IMR-90 (cell line): ENCODE measurements at places on chromosomes 6 and 20.

DNA sequence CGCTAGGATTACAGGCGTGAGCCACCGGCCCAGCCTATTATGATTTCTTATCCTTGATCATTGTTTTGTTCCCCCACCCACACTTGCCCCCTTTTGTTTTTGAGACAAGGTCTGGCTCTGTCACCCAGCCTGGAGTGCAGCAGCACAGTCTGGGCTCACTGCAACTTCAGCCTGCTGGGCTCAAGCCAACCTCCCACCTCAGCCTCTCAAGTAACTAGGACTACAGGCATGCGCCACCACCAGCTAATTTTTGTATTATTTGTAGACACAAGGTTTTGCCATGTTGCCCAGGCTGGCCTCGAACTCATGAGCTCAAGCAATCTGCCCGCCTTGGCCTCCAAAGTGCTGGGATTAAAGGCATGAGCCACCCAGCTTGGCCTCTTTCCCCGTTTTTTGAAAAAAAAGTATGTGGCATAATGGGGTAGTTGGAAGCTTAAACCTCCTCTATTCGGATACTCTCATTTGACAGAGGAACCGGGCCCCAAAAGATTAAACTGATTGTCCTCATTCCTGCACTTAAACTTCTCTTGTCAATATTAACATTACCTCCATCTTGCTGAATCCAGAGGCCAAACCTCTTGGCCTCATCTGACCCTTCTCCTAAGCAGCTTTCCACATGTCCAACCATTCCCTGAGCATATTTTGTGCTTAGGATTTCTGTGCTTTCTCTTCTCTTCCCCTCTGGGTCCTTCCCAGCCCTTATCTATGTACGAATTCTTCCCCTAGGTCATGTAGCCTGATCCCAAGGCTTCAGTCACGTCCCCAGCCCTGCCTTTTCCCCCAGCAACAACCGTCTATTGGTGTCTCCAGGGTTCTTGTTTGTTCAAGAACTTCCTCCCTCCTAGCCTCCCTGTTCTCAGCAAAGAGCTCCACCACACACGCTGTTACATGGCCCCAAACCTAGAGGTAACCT, 6.1 kb upstream of the EZR start:
- no peak for DNase-seq

- DNase-seq, result peak; percentile 44
These were observed 72.7 kb downstream of the PRDM1 start for GRCh38 chr6:106158816-106159215.

DNA sequence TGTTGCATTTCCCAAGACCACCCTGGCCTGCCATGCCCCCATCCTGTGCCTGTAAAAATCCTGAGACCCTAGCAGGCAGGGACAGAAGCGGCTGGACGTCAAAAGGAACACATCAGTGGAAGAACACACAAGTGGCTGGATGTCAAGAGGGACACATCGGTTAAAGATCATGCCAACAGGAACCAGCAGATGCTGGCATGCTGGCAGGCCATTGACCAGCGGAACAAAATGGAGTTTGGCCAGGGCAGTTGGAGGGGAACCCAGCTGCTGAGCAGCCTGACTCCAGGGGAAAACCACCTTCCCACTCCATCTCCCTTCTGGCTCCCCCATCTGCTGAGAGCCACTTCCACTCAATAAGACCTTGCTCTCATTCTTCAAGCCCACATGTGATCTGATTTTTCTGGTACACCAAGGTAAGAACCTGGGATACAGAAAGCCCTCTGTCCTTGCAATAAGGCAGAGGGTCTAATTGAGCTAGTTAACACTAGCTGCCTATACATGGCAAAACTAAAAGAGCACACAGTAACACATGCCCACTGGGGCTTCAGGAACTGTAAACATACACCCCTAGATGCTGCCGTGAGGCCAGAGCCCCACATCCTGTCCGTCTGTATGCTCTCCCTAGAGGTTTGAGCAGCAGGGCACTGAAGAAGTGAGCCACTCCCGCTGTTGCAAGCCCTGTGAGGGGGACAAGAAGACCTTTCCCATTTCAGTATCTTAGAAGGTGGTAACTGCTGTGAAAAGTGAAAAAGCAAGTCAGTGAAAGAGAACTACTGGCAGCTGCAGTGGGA, 4.2 kb upstream of the TSBP1 start:
- DNase-seq, result no peak

DNA sequence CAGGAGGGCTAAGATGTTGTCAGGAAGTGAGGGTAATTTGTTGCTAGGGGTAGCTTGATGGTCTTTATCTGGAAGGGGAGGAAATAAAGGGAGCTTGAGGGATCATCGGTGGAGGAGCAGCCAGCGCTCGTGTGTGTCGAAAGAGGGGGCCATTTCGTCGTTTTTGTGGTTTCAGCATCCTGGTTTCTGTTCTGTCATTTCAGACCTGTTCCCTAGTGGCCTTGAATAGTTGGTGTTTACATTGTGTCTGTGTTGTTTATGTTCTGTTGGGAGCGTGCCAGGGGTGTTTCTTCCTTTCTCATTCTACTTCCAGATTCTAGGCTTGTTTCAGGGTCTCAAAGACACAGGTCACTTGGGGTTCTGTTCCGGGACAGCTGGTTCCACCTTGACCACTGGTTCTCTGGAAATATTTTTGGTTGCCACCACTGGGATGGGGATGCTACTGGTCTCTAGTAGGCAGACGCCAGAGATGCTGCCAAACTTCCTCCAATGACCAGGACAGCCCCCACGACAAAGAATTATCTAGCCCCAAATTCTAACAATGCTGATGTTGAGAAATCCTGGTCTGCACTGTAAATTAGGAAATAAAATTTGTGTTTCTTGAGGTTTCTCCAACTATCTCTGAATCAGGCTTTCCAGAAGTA, 113.9 kb upstream of the NAA20 start:
- peak; percentile 76 for DNase-seq

DNA sequence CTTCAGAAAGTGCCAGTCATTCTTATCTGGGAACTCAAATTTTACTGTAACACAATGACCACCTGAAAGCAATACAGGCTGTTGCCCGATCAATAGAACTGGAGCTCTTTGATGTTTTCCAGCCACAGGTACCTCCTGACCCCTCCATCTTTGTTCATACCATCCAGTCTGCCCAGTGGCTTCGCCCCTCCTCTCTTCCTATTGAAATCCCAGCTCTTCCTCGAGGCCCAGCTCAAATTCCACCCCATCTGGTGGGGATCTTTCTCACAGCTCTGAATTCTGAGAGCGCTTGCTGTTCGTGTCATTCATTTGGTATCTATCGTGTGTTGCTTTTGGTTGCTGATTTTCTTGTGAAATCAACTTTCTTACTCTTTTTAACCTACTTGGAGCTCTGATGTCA, 87.9 kb upstream of the CNKSR3 start:
- DNase-seq, result no peak

DNA sequence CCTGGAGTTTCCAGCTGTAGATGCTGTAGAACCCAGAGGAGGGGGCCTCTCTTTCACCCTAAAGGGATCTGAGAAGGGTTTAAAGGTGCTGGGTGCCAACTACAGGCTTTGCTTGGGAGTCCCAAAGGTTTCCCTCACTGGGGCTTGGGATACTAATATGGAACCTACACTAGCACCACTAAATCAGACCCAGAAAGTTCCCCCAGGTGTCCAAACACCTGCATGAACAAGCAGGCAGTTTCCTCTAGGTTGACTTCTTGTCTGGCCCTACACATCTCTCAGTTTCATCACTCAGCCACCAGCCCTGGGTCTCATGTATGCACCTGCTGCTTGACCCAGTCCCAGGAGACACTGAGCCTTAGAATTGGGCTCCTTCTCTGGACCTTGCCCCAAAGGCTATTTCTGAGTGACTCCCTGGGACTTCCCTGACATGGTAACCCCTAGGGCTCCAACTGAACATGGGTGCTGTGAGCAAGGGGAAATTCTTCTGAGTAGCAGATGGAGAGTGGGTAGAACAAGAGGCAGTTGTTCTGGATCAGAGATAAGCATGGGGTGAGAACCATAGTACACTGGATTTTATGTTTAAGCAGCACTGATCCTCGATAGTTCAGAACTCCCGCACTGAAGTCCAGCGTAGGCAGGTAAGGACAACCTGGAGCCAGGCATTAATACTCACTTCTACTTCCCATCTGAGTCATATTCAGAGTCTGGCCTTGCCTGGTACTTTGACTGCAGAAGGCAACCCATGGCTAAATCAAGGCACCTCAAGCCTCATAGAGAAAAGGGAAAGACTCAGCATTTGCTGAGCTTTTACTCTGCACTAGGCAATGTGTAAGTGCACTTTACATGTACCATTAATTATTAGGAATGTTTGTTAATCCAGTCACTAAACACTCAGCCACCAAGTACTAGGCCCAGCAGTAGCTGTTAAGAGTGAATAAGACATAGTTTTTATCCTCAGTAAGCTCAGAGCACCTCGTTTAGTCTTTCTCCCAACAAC, 16.8 kb downstream of the BCL2L1 start:
- no peak for DNase-seq

DNA sequence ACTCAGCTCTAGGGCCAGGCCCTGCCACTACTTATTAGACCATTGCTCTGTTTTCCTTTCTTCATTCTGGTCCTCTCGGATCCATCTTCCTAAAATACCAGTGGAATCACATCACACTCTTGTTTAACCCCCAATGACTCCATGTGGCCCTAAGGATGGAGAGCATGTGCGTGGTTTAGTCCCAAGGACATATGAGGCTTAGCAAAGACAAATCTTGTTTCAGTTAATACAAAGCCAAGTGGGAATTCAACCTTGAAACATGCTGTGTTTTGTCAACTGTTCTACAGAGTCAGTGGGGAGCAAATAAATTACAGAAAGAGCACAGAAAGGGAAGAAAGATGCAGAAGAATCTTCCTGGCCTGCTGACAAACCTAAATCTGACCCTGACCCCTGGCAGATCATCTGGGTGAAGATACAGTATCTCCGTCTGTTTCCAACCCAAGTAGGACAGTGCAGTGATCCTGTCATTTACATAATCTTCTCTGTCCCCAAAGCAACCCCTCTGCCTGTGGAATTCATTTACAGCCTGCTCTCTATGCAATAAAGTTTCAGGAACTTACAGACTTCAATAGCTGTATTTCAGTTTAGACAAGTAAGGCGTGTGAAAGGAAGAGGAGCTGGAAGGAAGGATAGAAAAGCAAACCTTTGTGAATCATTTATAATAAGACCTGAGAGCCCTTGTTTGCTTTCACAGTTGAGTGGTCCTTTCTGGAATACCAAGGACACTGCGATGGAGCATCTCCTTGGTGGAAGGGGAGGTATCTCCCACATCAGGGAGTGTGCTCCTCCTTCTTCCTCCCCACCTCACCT, 144.0 kb downstream of the THBS2 start:
- DNase-seq, result no peak

DNA sequence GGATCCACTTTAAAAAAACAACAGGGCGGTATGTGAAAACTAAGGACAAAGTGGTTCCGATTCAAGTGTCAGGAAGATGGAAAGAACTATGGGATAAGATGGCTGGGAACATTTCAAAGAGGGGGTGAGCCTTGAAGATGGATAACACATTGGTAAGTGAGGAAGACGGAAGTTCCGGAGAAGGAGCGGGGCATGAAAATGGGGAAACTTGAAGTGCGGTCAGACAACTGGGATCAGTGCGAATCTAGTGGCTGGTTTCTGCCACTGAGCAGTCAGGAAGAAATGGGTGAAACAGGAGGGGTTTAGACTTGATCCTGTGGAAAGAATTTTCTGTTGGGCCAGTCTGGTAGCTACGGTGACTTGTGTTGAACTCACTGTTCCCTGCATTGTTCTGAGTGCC, 1.2 kb downstream of the NAA20 start:
- DNase-seq, result no peak

DNA sequence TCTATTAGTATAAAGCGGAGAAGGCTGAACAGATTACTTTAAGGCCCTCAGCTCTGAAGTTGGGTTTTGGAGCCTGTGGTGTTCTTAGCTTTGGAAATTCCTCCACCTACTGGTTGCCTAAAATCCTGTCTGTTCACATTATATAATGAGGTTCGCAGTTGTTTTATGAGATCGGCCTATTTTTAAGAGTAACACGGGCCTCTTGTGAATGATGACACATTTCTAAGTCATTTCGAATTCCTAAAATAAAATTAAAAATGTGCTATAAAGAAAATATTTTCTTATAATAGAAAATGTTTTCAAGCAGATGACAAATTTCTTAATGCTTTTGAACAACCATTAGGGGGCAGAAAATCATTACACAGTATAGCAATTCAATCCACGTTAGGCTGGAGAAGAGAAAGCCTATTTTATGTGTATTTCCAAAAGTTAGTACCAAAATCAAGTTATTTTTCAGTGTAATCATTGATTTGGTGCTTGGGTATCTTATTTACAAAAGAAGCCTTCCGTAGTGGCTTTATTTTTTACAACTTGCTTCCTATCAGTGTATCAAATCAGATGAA, 15.8 kb upstream of the FAM8A1 start:
- peak; percentile 86 for DNase-seq

- DNase-seq, result no peak
These were observed 178.7 kb downstream of the OTOR start for GRCh38 chr20:16926626-16927430.

GRCh38 chr6:30480536-30481156, 8.7 kb upstream of the HLA-E start:
- DNase-seq, result no peak

DNA sequence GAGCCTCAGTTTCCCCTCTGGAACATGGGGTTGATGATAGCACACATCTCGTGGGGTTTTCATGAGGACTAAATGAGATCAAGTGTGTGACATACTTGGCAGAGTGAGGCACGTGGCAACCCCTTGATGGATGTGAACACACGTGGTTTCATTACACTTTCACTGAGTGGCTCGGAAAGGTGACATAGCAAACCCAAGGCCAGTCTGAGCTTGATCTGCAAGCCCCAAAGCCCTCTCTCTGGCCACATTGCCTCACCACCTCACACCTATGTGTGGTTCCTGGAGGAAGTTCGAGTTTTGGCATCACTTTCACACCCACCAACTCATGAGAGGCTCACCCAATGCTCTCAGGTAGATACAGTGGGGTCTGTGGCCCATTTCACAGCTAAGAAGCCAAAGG, 60.0 kb downstream of the CPNE5 start:
- DNase-seq, result no peak

DNA sequence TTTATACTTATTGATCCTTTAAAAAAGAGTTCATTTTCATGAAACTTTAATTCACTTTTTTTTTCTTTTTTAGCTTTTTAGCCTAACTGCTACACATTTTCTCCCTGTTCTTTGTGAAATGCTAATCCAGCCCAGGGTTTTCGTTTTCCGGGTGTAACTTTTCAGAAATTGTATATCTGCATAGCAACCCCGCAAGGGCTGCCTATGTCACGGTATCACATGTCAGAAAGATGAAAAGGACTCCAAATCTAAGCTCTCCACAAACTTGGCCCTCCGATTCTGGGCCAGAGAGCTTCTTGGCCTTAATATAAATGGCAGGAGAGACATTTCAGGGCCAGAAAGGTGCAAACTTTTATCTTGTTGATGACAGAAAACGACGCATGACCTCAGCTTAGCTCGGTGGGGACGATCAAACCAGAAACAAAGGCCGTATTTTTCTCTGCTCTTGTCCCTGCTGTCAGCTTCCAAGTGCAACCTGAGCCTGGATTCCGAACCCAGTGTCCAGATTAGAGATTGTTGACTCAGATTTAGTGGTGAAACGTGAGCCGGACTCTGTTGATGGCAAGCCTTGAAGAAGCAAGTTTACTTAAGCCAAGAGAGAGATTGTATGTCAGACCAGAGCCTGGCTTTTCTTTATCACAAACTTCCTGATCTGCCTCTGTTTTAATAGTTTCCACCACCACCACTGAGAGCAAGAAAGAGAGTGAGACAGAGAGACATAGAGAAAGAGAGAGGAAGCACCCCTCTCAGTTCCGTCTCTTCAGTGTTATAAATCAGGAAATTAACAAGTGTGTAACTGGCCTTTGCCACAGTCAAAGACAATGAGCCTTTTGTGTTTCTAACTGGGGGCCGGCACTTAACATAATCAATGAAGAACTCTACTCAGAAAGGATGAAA, 157.8 kb downstream of the SCML4 start:
- peak; percentile 87 for DNase-seq

GRCh38 chr6:23176883-23177282, 607.5 kb downstream of the HDGFL1 start:
- DNase-seq, result no peak

- DNase-seq, result no peak
These were observed 87.3 kb downstream of the CEP57L1 start for GRCh38 chr6:109182578-109182977.
